Germinal center (tissue), 1 donor: ENCODE measurements at places on chromosomes 2 and 18.

DNA sequence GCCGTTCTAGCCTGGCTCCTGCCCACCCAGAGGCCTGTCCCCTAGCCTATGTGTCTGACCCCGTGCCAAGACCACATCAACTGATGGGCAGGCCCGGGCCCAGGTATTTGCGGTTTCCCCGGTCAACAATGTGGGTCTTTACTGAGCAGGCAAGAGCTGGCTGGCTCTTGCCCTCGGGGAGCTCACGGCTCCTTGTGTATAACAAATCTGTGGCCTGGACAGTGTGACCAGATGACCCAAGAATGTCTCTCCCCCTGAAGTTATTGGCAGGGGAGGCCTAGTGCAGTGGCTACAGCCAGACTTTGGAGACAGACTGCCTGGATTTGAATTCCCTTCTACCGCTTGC, 179.6 kb downstream of the KLHL29 start:
- no peak for DNase-seq

- DNase-seq = no peak
Observed at GRCh38 chr18:70411876-70412435, 123.1 kb downstream of the SOCS6 start.

- DNase-seq = no peak
Observed at GRCh38 chr2:49954059-49954458, 799.7 kb upstream of the FSHR start.

- no peak for DNase-seq
Observed at GRCh38 chr2:17035010-17035409, 369.4 kb upstream of the CYRIA start.

DNA sequence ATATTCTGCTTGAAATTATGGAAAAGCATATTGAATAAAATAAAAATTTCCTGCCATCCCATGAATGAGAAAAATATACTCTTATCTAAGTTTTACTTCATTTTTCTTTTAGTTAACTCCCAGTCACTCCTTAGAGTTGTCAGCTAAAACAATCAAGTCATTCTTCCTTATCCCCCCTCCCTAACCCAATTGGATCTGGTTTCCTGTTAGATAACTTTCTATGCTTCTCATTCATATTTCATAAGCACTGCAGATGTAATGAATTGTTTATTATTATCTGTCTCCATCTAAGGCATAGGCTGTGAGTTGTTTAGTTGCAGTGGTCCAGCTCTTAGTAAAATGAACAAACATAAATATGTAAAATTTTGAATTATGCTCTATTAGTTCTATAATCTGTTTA, 244.0 kb upstream of the GCFC2 start:
- no peak for DNase-seq

GRCh38 chr2:122007577-122007976, 252.1 kb downstream of the TSN start:
- no peak for DNase-seq

GRCh38 chr2:207417301-207417718, 112.5 kb upstream of the CREB1 start:
- no peak for DNase-seq

DNA sequence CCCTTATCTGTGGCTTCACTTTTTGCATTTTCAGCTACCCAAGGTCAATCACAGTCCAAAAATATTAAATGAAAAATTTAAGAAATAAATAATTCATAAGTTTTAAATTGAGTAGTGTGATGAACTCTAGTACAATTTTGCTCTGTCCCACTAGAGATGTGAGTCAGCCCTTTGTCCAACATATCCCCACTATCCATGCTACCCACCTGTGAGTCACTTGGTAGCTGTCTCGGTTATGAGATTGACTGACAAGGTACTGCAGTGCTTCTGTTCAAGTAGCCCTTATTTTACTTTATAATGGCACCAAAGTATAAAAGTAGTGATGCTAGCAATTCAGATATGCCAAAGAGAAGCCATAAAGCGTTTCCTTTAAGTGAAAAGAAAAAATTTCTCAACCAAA, 28.8 kb downstream of the ADCY3 start:
- no peak for DNase-seq

GRCh38 chr18:47746615-47747014, 183.8 kb downstream of the SMAD2 start:
- DNase-seq = no peak

DNA sequence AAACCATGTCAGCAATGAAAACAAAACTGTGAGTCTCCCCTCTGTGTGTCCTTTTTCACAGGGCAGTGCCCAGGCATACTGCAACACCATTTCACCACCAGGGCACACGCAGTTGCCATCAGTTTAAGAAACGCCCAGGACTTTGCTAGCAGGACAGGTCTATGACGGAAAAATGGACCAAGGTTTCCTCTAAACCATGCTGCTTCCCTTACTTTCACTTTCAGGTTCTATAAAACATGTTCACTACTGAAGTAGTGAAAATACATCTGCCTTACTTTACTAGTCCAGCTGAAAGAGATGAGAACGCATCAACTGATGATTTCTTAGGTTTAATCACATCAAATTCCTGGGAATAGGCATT, 110.5 kb downstream of the TCF4 start:
- peak; percentile 30 for DNase-seq

DNA sequence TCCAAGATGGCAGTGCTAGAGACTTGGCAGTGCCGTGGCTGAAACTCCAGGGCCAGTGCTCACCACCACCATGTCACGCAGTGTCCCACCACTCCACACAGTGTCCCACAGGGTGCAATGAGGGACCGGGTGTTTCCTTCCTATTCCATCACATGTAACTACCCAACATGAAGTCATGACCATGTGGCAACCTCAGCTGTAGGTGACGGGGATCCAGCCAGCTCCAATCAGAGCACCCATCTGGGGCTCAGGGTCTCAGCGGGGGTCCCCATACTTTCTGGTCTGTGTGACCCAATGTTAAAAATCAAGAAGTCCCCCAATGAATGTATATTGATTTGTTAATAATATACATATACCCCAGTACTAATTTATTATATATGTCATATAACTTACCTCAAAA, 52.1 kb downstream of the PTGR3 start:
- no peak for DNase-seq

GRCh38 chr2:219159771-219160185, 837 bp downstream of the NHEJ1 start:
- DNase-seq = peak; percentile 7

GRCh38 chr2:40279482-40279881, 172.4 kb downstream of the SLC8A1 start:
- DNase-seq = no peak

- DNase-seq = no peak
Observed at GRCh38 chr2:205715831-205716525, 33.7 kb downstream of the NRP2 start.

DNA sequence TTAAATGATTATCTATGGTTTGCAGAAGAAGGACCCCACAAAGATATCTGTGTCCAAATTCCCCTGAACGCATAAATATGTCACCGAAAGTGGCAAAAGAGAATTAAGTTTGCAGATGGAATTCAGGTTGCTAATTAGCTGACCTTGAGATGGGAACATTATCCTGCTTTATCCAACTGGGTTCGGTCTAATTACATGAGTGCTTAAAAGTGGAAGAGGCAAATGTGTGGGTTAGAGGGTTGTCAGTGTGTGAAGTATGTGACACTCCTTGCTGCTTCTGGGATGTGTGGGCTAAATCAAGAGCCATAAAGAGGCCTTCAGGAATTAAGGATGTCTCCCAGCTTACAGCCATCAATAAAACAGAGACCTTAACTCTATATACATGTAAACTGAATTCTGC, 53.5 kb downstream of the CDH19 start:
- DNase-seq = no peak

GRCh38 chr18:58624011-58624410, 4.9 kb downstream of the ALPK2 start:
- DNase-seq = no peak

DNA sequence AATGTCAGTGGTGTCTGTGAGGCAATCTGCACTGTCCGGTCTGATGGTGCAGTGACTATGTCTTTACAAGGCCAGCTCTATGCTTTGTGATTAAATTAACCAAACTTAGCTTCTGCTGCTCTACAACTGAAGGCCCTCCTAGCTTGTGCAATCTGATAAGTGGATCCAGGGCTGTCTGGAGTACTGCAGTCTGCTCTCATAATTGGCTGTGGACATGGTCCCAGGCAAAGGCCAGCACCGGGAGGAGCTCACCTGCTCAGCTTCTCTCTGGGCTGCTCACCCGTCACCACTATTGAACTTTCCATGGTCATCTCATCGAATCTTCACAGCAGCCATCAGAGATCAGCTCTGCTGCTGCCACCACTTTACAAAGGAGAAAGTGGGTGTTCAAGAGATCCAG, 13.0 kb upstream of the APCDD1 start:
- no peak for DNase-seq

- DNase-seq = no peak
Observed at GRCh38 chr2:140451324-140451723, 1671.1 kb upstream of the NXPH2 start.

DNA sequence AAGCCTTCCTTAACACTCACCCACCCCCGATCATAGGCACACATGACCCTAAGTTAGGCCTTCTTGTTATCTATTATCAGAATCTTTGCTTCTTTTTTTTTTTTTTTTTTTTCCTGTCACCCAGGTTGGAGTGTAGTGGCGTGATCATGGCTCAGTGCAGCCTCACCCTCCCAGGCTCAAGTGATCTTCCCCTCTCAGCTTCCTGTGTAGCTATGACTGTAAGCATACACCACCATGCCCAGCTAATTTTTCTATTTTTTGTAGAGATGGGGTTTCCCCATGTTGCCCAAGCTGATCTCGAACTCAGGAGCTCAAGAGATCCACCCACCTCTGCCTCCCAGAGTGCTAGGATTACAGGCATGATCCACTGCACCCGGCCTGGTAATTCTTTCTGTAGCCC, 328.7 kb downstream of the NR4A2 start:
- no peak for DNase-seq

DNA sequence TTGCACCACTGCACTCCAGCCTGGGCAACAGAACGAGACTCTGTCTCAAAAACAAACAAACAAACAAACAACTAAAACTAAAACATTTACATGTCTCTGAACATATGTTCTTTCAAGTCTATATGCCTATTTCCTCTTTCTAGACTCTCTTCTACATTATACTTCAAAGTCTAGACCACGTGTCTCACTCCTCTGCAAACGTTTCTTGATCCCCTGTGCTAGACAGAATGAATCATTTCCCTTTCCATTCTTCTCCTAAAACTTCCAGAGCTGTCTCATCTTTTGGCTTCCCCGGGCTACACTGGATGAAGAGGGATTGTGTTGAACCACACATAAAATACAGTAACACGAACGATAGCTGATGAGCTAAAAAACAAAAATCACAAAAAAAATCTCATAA, 67.1 kb downstream of the BAZ2B start:
- no peak for DNase-seq

DNA sequence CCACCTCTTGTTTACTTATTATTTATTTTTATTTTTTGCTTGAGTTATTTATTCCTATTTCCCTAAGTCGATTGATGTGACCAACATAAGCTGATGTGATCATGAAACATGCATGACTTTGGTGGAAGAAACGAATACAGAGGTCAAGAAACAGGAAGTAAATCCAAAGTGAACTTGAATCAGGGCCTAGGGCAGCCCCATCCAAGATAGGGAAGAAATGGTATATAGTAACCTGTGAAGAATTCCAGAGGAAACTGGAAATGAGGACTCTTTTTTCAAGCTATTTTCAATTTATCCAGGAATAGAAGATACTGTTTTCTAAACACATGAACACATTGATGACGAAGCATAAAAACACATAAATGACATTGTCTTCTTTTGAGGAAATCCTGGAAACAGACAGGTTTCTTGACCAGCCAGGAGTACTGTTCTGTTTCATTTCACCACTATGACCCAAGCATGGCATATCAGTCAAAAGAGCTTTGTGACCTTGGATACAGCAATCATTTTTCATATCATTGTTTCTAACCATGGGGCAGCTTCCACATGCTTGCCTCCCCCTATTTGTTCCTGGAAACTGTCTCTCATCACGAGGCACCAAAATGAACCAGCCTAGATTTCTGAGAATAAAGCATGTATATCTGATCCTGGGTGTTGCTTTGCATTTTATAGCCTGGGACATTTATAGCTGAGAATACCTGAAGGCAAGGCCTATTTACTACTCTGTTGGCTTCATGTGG, 9.1 kb upstream of the LCLAT1 start:
- no peak for DNase-seq

DNA sequence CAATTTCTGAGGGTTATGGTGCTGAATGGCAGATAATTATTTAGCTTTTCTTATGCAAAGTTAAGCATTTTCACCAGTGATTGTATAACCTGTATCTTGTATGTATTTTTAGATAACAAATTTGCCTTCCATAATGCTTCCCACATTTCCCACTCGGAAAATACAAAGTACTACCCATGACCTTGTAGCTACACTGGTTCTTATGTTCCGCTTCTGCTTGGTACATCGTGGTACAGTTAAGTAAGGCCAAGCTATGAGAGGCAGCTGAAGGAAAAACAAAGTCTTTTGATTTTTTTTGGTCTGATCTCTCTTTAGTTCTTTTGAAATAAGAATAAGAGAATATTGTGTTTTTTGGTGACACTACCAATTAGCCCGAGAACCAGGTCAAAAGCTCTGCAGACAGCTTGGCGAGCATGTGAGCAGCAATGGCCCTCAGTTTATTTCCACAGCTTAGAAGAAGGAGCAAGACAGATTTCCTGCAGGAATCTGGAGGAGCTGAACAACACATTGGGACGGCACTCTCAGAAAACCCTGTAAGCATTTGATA, 26.8 kb downstream of the SH3YL1 start:
- no peak for DNase-seq

DNA sequence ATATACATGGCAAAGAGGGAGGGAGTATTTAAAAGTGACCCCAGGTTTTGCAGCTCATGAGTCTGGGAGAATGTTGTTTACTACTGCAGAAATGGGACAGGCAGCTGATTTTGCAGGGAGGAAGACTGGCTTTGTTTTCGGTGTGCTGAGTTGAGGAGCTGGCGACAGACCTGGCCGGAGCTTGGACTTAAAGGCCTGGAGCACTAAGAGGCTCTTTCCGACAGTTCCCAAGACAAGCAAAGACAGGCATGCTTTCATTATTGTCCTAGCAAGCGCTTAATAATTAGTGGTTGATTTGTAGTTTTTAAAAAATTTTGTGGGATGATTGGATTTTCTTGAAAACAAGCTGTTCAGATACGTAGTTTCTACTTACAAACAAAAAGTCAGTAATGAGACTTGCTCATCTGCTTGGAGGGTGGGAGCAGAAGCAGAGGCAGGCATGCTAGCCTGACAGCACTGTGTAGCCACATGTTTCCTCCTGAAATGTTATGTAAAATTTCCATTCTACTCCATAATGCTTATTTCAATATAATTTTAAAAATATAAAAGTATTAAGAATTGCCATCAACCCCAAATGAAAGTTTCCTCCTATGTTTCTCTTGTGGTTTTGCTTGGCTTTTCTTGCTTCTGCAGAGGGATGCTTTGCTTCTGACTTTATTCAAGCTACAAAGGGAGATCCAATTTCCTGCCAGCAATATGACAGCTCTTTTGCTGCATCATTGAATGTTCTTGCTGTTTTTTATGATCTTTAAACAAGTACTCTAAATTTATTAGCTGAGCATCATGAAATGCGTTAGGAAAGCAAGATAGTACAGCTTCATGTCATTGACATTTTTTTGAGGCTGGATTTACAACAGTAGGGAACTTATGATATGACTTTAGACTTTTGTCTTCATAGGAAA, 75.8 kb downstream of the PHLPP1 start:
- DNase-seq = no peak

GRCh38 chr2:205352094-205352493, 330.2 kb upstream of the NRP2 start:
- DNase-seq = no peak
